ENCODE measurements at places on chromosomes 1 and 21.

- DNase-seq, result no peak
These were observed 28.4 kb upstream of the AGPAT3 start for GRCh38 chr21:43836616-43837015.

GRCh38 chr1:223717695-223718363, 5.5 kb downstream of the CAPN2 start:
- no peak for DNase-seq

DNA sequence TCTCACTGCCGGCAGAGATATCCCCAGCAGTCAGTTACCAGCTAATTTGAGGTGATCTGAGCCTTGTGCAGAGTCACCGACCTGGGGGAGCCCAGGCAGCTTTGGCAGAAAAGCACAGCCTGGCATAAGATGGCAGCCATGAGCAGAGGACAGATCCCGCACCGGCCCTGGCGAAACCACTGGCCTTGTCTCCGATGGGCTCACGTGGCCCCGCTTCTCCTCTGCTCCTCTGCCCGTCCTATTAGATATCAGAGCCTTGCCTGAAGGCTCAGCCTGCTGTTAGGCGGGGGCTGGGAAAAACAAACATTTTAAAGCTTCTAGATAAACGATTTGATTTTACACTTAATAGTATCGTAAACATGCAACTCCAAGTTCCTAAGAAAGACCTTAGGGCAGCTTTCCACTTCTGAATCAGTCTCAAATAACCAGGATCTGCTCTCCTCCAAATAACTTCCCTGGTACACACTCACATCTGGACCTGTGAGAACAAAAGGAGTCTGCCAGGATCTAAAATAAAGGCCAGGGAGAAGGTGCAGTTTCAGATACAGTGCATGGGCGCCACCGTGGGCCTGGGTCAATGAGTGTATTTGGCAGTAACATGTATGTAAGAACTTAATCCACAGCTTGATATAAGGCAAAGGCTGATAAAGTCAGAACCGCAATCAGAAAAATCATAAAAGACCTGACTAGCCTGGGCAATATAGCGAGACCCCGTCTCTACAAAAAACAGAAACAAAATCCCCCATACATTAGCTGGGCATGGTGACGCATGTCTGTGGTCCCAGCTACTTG, 10.0 kb downstream of the EDARADD start:
- no peak for DNase-seq

GRCh38 chr1:31380181-31380580, 7.3 kb upstream of the FABP3 start:
- DNase-seq, result no peak

DNA sequence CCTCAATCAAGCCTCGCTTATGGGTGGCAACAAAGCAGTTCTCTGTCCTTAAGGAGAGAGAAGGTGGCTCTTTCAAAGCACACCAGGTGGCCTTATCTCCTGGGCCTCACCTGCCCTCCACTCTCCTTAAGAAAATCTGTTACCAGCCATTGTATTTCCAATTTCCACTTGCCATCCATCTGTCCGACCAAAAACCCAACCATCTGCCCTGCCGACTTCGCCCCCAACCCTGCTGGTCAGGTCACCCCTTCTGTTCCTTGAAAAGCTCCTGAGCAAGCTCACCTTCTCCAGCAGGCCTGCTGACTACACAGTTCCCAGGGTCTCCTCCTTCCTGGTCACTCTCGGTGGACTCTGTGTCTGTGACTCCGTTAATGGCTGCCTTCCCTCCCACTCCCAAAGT, 619 bp upstream of the IGFN1 start:
- no peak for DNase-seq

GRCh38 chr1:56024155-56024554, 555.2 kb downstream of the PLPP3 start:
- no peak for DNase-seq

DNA sequence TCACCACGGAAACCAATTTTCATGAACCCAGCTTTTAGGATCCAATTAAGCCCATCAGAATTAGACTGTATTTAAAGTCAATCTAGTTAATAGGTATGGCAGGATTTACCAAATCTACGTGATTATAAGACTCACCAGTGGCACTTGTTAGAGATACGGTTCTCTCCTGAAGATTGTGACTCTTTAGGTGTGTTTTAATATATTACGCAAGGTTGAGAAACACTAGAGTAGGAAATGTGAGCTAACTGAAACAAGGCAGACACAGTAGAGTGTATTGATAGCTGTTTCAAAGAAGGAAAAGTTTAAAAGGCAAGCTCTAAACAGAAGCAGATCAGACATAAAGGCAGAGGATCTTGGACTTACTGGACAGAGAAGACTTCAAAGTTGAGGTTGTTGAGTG, 11.2 kb upstream of the RPE65 start:
- DNase-seq, result no peak

DNA sequence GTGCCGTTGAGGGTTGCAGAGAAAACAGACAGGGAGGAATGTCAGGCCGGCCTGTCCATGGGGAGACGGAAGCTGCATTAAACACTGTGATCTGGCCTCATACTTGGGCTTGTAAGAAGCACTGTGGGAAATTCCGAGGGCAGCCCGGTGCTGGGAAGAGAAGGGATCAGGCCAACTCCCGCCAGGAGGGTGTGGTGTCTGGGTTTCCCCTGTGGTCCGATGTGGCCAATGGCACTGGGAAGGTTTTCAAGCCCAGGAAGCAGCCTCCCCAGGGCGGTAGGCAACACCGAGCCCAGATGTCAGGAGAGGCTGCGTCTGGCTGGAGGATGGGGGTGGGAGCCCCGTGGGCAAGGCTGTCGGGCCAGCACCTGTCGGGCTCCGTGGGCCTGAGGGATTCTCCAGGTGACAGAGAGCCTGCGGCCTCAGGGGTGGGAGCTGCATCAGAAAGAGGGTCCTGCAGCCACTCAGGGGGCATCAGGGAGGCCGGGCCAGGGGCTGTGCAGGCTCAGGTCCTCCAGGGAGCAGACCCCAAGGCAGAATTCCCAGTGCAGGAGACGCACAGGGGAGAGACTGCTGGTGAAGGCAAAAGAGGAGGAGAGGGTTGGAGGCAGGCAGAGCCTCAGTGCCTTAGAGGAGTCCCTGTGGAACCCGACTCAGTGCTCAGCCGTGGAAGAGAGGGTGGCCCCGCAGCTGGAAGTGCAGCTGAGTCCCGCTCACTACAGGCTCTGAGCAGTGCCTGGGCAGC, 8.4 kb downstream of the UBASH3A start:
- no peak for DNase-seq

- no peak for DNase-seq
These were observed 27.0 kb upstream of the IGSF3 start for GRCh38 chr1:116694524-116694923.

DNA sequence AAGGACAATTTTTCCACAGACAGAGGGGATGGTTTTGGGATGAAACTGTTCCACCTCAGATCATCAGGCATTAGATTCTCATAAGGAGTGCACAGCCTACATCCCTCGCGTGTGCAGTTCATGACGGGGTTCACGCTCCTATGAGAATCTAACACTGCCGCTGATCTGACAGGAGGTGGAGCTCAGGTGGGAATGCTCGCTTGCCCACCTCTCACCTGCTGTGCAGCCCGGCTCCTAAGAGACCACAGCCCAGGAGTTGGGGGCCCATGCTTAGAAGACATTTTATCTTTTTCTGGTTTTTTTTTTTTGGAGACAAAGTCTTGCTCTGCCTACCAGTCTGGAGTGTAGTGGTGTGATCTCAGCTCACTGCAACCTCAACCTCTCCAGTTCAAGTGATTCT, 16.0 kb downstream of the GNB1 start:
- no peak for DNase-seq

DNA sequence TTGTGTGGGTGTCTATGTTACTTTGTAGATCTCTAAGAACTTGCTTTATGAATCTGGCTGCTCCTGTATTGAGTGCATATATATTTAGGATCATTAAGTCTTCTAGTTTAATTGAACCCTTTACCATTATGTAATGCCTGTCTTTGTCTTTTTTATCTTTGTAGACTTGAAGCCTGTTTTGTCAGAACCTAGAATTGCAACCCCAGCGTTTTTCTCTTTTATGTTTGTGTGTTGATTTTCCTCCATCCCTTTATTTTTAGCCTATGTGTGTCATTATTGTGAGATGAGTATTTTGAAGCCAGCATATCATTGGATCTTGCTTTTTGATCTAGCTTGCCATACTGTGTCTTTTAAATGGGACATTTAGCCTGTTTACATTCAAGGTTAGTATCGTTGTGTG, 573.2 kb downstream of the BRINP3 start:
- no peak for DNase-seq

- no peak for DNase-seq
These were observed 50.9 kb downstream of the CNST start for GRCh38 chr1:246617156-246617555.

DNA sequence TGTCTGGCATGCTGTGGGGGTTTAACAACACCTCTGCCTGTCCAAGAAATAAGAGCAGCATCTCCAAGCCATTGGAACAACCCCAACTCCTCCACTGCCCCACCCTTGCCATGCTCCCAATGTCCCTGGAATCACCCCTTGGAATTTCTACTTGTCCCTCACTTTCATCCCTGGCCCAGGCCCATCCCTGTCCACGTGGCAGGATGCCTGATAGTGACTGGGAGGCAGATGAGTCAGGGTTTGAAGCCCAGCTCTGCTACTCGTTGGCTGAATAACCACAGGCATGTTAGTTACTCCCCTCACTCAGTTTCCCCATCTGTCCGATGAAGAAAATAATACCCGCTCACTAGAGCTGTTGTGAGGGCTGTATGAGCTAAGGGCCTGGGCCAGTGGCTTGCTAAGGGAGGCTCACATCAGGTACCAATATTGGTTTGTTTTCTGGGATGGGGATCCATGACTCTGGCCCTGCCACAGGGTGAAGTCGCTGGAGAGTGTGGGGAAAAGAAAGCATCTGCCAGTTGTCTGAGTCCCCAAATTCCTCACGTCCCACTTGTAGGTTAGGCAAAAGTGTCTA, 99.4 kb upstream of the TLR5 start:
- DNase-seq, result no peak

DNA sequence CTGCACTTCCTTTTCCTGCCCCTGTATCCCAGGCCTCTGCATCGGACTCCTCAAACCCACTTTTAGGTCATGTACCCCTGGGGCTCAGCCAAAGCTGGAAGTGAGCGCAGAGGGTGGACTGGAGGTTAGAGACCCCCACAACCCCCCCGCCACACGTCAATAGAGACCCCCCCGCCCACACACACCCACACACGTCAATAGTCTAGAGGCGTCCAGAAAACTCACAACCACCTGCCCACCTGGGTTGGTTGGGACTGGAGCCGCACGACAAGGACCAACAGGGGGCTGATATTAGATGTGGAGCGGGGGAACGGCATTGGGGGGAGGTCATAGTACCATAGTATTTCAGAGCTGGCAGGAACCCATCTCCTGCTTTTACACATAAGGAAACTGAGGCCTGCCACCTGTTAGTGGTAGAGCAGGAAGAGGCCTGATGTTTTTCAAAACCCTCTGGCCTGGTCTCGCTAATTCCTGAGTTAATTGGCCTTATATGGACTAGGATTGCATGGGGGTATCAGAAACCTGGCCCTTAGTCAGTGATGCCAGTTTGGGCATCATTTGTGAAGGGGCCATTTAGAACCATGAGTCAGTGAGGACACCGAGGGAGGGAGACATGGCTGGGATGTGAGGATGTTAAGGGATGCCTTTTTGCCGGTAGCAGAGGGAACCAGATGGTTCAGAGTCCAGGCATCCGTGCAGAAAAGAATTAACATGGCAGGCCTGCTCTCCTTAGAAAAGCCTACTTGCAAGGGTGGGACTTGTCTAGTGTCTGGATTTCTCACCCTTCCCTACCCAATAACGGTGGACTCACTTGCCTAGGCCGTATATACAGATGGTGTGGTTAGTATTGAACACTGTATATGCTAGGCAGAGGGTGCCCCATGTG, 1.1 kb downstream of the NENF start:
- no peak for DNase-seq

GRCh38 chr1:93614986-93615581, 66.6 kb downstream of the BCAR3 start:
- no peak for DNase-seq

DNA sequence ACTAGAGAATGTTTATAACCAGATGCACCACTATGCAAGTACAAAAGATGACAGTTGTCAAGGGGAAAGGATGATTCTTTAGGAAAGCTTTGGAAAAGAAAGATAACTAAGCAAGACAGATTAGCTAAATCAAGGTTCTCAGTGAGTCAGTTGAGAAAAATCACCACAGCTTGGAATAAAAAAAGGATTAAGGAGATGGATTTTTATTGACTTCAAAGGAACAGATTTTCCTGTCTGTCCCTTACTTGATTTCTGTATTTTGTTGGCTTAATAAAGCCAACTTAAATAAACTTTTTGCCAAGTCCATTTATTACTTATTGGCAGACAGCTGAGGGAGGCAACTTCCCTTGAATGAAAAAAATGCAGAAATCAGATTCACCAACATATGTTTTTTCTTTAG, 93.9 kb downstream of the NR5A2 start:
- DNase-seq, result no peak

DNA sequence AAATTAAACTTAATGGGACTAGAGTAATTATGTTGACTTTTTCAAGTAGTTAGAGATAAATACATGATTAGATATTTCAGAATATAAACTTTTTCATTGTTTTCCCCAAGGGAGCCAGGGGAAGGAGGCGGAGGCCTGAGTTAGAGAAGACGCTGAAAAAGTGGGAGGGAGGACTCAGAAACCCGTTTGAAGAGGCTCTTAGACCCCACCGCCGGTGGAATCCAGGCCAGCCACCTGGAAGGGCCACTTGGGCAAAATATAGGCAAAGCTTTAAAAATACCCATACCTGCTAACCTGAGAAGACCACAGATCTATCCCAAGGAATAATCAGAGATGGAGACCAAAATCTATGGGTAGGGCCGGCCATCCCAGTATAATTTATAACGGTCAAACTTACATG, 242.6 kb downstream of the PTPRU start:
- no peak for DNase-seq

- DNase-seq, result no peak
These were observed 32.5 kb downstream of the UBE2U start for GRCh38 chr1:64235910-64236309.

DNA sequence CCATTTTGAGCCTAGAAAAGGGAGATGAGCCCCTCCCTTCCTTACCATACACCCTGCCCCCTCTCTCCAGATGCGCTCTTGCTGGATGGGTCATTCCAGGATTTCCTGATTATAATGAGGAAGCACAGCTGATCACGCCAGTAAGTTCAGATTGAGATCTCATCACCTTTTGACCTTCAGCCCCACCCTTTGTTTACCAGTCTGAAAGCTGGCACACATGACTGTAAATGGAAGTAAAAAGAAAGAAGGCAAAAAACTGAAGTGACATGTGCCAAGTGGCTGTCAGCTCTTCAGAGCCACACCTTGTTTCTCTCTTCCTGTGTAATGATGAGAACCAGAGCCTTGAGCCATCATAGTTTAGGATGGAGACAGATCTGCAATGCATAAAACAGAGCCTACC, 27.9 kb downstream of the S1PR1 start:
- no peak for DNase-seq

DNA sequence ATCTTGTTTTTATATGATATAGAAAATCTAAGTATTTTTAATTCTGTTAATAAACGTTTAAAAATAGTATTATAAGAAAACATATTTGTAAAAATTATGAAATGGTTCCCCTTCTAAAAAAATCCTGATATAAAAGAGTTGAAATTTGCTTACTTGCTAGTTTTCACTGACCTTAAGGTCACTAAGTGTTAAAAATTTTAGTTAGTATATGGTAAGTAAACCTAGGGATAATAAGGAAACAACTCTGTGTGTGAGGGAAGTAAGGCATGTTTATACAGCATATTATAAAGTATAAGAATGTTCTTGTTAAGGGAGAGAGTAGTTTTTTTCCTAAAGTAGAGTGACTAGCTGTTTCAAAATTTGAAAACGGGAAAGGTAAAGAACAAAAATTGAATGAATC, 130.9 kb upstream of the LYPLAL1 start:
- no peak for DNase-seq
